Lung microvascular endothelial cell (primary cell): ENCODE measurements at places on chromosomes 1 and 21. TPM values are rescaled to one million over a fixed set of nuclear protein-coding genes. Genes with fewer than 3 reads are reported as not detected.
A peak's percentile ranks its signal among the peaks of the same experiment; 100 is the strongest.

- DNase-seq: no peak
Measured at GRCh38 chr1:30249446-30250337, 473.7 kb downstream of the MATN1 start.

- peak; percentile 94 for DNase-seq
Measured at GRCh38 chr1:175129997-175130648, 62.5 kb downstream of the KIAA0040 start.

GRCh38 chr1:243596431-243597062, 253.5 kb downstream of the AKT3 start:
- DNase-seq: no peak

DNA sequence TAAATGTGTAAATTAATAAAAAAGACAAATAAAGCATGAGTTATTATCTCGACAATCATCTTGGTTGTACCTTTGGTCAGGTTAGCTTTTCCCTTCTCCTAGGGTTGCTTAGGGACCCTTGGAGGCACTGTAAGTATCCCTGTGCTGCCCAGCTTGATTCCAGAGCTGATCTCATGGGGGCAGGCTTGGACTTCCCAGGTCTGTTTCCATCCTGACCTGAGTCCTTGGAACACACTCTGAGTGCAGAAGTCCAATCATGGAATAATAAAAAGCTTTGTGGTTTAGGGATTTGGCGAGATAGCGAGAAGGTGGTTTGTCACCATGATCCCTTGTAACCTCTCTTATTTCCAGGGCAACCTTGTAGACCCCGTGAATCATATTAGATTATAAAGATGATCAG, 18.7 kb upstream of the PAPPA2 start:
- DNase-seq: no peak

GRCh38 chr1:182888736-182889531, 49.8 kb downstream of the DHX9 start:
- no peak for DNase-seq

GRCh38 chr1:94863297-94863911, 43.2 kb downstream of the SLC44A3 start:
- DNase-seq: peak; percentile 73

DNA sequence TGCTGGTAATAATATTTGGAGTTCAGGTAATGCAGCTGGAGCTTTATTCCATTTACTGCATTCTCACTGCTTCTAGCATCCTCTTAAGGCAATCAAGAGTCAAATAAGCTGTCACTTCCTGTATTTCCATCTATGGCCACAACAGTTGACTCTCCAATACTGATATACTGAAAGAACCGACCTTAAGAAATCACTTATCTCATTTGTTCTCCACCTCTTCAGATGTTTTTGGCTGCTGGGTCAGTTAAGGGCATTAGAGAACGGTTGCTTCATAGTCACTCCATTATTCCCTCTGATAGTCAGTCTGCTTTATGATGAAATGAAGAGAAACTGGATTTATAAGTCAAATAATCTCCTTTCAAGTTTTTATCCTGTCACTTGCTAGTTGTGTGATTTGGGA, 14.2 kb upstream of the RGS4 start:
- DNase-seq: no peak

GRCh38 chr1:177585302-177586220, 384.3 kb downstream of the SEC16B start:
- DNase-seq: no peak

DNA sequence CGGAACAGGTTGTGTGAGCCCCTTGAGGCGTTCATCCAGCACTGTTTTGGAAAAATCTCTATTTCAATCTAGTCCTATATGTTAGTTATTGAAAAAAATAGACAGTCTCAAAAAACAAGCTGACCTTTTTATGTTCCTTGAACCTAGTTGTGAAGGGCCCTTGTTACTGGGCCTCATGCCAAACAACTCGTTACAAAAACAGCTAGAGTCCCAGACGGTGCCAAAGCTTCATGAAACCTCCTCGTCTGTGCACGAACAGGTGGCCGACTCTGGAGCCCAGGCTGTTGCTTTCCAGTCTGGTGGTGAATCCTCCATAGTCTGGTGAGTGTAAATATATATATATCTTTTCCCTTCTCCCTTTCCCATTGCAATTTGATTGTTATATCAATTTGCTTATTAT, at the start of gene CHIA:
CHIA (plus strand) TSS at position 222 of the 400 bp plus-strand sequence. CDS start 19,617 bp downstream, outside the sequence.
- no peak for DNase-seq

DNA sequence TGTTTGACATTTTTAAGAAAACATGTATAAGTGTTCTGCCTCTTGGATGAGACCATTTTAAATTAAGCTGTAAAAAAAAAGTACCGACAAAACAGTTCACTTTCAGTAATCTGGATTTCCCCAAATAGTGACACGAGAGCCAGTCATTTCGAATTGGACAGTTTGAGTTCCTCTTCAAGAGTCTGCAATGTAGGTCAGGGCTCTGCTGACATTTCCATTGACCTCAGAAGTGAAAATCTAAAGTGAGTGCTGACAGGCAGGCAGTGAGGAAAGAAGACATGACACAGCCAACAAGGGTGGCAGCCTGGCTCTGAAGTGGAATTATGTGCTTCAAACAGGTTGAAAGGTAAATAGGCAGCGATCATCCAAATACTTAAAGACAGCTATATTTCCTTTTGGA, at the start of gene IL23R:
IL23R (plus strand) TSS at position 259 of the 400 bp plus-strand sequence. CDS start 1,667 bp downstream, outside the sequence.
- no peak for DNase-seq

DNA sequence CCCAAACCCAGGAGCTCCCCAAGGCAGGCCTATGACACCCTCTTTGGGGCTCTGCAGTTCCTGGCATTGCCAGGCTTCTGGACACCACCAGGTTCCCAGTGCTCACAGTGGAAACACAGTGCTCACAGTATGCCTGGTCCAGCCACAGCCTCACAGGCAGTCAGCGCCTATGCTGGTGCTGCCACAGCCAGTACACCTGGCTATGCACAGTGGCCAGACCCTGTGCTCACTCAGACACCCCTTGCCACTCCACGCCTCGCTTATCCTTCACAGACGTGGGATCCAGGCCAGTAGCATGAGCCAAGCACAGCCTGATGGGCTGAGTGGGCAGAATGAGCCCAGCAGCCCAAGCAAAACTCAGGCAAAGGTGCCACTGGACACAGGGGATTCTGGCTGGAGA, 579.2 kb upstream of the ADGRL2 start:
- DNase-seq: no peak

DNA sequence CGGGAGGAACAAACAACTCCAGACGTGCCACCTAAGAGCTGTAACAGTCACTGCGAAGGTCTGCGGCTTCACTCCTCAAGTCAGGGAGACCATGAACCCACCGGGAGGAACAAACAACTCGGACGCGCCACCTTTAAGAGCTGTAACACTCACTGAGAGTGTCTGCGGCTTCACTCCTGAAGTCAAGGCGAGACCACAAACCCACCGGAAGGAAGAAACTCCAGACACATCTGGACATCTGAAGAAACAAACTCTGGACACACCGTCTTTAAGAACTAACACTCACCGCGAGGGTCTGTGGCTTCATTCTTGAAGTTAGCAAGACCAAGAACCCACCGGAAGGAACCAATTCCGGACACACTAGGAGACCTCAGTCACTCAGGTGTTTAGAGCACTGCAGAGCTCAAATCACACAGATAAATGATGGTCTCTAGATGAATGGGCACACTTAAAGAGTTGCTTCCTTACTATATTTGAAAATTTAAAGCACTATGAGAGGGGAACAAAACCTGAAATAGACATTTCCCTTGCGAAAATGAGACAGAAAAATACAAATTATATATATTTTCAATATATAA, 587.7 kb upstream of the ADGRL4 start:
- DNase-seq: no peak

- peak; percentile 25 for DNase-seq
Measured at GRCh38 chr1:61226791-61227567, 144.6 kb downstream of the NFIA start.

DNA sequence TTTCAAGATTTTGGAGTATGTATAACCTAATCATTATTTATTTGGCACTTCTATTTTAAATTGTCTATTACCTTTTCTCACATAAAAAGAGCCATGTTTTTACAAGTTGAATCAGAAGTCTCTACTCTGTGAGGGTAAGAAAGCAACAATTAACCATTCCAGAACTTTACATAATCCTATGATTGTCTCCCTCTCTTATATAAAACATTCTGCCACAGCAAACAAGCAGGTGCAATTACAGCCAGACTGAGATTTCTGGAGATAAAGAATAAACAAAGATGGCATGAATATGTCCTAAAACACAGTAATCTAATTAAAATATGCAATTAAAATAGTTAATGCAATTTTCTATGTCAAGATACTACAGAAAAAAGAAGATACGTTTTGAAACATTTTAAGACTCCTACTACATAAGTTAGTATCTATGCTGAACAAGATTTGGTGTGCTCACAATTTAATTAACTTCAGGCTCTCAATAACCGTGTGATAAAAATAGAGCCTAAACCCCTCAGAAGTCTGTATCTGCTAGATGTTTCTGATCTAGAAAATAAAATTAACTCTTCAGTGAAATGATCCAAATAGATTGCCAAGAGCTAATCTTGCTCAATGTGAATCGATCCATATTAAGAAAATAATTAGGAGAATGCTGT, 13.7 kb upstream of the TMPRSS15 start:
- no peak for DNase-seq

GRCh38 chr1:38872401-38873026, 634 bp downstream of the MYCBP start:
- peak; percentile 16 for DNase-seq

- no peak for DNase-seq
Measured at GRCh38 chr1:20590306-20590777, 1.4 kb downstream of the CDA start.

- peak; percentile 41 for DNase-seq
Measured at GRCh38 chr1:175757381-175758015, 14.1 kb upstream of the TNR start.

DNA sequence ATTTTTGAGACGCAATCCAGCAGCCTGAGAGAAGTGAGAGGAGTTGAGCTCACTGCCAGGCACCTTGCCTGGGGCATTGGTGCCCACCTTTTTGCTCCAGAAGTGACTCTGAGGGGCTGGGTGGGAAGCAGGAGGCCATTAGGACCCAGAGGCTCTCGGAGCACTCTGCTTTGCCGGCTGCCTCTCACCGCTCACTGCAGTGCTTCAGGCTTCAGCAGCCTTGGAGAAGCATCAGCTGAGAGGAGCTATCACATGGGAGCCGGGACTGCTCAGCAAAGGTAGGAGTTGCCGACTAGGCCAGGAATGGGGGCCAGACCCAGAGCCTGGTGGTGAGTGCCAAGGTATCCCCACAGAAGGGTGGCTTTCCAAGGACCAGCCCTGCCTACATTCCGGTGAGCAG, at the start of gene GPR61:
GPR61 (plus strand) TSS at position 197 of the 400 bp plus-strand sequence. CDS start 3,151 bp downstream, outside the sequence.
- no peak for DNase-seq

DNA sequence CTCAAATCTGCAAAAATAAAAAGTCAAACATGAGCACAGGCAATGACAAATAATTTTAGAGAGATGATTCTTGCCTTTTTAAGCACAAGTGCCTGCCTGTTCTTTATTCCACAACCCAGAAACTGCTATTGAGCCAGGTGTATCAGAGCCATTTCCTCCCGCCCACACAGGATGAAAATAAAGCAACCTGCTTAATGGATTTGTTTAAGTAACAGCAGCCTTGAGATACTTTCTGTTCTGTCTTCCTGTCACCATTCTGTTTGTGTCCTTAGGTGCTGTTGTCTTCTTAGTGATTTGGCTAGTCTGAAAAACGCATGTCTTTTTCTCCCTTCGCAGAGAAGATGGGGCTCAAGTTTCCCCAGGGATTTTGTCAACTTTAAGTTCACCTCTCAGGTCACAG, 11.4 kb downstream of the RPE65 start:
- no peak for DNase-seq

DNA sequence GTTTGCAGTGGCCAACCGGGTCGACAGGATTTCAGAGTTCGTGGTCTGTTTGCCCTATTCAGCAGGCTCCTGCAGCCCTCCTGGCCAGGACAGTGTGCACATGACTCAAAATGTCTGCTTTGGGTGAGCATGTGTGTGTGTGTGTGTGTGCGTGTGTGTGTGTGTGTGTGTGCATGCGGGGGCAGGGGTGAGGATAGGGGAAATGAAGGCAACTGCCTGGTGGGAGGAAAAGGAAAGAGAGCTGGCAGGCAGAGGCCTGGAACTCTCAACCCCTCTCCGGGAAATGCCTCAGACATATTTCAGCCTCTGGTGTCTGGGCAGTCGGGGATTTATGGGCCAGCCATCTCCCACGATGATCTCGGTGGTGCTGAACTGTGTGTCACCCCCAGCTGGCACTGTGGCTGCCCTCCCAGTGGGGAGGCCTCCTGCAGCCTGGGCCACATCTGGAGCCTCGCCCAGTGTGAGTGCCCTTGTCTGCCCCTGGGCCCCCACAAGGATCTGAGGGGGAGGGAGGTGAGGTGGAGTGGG, 15.2 kb downstream of the CDCP2 start:
- peak; percentile 65 for DNase-seq

GRCh38 chr1:39295901-39296300, 91.4 kb downstream of the MACF1 start:
- no peak for DNase-seq

DNA sequence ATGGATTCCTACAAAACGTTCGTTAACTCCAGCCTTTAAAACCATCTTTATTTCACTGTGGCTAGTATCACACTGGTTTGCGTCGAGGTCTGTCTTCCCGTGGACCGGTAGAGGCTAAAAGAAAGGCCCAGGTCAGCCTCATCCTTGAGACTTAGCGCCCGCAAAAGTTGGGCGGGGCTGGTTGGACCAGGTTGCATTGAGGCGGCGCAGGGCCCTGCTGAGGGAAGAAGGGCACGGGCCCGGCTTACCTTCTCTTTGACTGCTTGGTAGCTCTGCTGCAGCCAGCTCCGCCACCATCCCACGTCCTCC, 455 bp downstream of the BSDC1 start:
- DNase-seq: no peak

DNA sequence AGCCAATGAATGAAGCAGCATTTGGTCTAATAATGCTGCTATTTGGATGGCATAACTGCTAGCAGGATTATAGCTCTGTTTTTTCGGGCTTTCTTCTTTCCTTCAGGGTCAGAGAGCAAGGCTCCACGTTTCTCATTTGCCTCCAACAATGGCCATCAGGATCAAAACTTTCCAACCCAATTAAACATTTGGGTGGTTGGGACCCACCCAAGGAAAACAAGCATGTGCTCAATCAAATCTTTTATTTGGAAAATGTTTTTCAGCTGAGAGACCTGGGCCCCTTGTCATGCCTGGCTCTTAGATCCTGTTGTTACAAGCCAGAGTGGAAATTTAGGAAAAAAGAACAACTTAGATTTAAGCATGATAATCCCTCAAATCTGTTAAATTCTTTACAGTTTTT, 373.1 kb upstream of the USP24 start:
- no peak for DNase-seq

GRCh38 chr1:95832370-95832769, 598.4 kb downstream of the RWDD3 start:
- DNase-seq: no peak

GRCh38 chr1:1083416-1084371, 9.6 kb upstream of the RNF223 start:
- DNase-seq: no peak

- DNase-seq: peak; percentile 49
Measured at GRCh38 chr1:148264374-148265276, 112.5 kb upstream of the NBPF11 start.

Gene CD1B
- total RNA-seq: not detected in 2 replicates

Gene NR5A2
- total RNA-seq: 3.4 and 7.2 TPM in 2 replicates

Gene FCRL6
- not detected in 2 replicates for total RNA-seq

Gene CNR2
- not detected in 2 replicates for total RNA-seq

Gene NPL
- total RNA-seq: 1.6 and 3.1 TPM in 2 replicates

Gene WNT2B
- total RNA-seq: 0.44 and 0.79 TPM in 2 replicates

Gene RAP1GAP
- total RNA-seq: under 0.01 TPM in 2 replicates

Gene LCE2B
- not detected in 2 replicates for total RNA-seq

Gene FMN2
- total RNA-seq: not detected in 2 replicates

Gene IL6R
- 7.6 and 9.7 TPM in 2 replicates for total RNA-seq

Gene TAL1
- total RNA-seq: 51.0 and 58.1 TPM in 2 replicates
